ENCODE measurements at places on chromosomes 13 and 19.

- DNase-seq = peak; percentile 25
Observed at GRCh38 chr19:23817519-23817918, 58.8 kb upstream of the ZNF681 start.

- DNase-seq = no peak
Observed at GRCh38 chr13:109389892-109390345, 396.5 kb downstream of the IRS2 start.

DNA sequence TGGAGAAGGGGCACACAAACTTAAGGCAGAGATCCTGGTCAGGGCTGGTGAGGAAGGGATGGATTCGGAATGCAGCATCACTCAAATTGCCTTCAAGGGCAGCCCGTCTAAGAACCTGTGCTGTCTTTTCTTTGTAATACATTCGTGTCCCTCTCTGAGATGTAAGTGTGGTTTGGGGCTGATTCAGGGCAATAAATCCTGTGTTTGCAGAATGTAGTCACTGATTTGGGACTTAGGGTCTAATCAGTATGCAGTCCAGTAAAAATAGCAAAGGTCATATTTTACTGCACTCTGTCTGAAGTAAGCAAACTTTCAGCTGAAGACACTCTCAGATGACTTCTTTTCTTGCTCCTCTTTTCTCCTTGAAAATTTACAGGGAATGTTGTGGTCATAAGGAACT lies 93.8 kb upstream of the C1QTNF9B start:
- DNase-seq = no peak

DNA sequence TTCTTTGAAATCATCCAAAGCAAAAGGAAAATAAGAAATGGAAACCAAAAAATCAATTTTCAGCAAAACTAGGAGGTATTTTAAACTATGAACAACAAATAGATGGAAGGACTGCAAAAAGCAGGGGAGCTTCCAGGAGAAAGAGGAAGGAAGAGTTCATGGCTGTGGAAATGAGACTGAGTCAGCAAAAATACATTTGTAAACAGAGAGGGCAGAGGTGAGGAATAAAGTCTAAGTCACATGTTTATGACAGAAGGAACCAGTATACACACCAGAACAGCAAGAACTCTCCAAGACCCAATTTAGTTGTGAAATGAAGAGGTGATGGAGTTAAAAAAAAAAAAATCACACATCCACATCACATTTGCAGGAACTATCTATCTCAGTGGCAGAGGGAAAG lies 69.6 kb downstream of the RNASEH2B start:
- no peak for DNase-seq

GRCh38 chr13:73467125-73467524 lies 408.3 kb downstream of the KLF5 start:
- no peak for DNase-seq

DNA sequence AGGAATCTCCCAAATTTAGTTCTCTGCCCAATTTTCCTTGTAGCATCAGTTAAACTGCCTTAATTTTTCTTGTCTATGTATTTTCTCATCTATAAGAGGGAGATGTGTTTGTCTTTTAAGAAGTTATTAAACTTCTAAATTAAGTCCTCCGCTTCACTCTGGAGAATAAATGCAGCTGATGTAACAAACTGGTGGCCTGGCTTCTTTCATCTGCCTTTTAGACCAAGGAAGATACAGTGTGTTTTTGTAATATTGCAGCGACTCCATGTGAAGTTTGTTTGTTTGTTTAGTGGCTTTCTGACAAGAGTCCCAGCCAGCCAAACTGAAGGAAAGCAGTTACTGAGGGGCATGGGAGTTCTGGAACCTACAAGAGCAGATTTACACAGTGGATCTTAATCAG lies 56.4 kb downstream of the KLF12 start:
- DNase-seq = no peak

- DNase-seq = no peak
Observed at GRCh38 chr13:35496006-35496405, 19.5 kb upstream of the MAB21L1 start.

- DNase-seq = peak; percentile 83
Observed at GRCh38 chr19:17496337-17496997, 15.0 kb upstream of the PGLS start.

- no peak for DNase-seq
Observed at GRCh38 chr13:40124633-40125015, 469.2 kb downstream of the COG6 start.

- no peak for DNase-seq
Observed at GRCh38 chr13:19794631-19795030, 11.9 kb upstream of the PSPC1 start.

GRCh38 chr19:13215572-13216380 lies 65.6 kb downstream of the IER2 start:
- no peak for DNase-seq

- no peak for DNase-seq
Observed at GRCh38 chr13:110336681-110337080, 29.6 kb downstream of the COL4A2 start.

GRCh38 chr13:39563470-39563735 lies 39.6 kb downstream of the LHFPL6 start:
- DNase-seq = no peak

- peak; percentile 3 for DNase-seq
Observed at GRCh38 chr13:74132152-74132775, 1.9 kb downstream of the KLF12 start.

- no peak for DNase-seq
Observed at GRCh38 chr13:106230450-106230849, 305.0 kb downstream of the EFNB2 start.

GRCh38 chr19:51703575-51704515 lies 10.7 kb downstream of the SPACA6 start:
- peak; percentile 97 for DNase-seq

DNA sequence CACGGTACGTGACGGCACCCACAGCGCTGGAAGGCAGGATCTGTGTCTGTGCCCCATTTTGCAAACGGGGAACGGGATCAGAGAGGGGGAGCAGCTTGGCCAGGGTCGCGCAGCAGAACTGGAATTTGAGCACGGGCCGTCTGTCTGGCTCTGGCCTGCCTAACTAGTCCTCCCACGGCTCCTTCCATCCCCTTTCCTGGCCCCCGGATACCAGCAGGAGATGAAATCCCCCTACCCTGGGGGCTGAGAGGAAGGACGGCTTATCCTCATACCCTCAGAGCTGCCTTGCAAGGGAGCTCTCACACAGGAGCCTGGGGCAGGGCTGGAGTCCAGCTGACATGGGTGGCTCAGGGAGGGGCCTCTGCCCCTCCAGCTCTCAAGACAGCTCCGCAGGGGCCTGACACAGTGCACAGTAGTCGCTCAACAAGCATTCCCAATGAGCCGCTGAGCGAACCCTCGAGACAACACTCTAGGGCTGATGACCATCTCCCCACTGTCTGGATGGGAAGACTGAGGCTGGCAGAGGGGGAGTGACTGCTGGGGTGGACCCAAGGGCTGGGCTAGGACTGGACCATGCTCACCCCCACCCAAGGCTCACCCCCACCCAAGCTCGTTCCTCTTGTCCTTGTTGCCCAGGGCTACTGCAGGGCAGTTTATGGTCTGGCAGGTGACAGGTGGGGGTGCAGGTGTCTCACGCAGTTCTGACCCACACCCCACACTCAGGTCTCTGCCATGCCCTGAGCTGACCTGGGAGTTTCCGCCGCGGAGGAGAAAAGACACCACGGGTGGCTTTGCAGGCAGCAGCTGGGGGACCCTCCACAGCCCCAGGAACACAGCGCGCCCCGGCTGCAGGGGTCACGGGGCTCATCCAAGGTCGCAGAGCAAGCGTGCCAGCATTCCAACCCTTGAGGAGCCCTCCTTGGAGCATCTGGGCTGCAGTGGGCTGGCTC lies 4.0 kb downstream of the ZBTB7A start:
- DNase-seq = no peak

DNA sequence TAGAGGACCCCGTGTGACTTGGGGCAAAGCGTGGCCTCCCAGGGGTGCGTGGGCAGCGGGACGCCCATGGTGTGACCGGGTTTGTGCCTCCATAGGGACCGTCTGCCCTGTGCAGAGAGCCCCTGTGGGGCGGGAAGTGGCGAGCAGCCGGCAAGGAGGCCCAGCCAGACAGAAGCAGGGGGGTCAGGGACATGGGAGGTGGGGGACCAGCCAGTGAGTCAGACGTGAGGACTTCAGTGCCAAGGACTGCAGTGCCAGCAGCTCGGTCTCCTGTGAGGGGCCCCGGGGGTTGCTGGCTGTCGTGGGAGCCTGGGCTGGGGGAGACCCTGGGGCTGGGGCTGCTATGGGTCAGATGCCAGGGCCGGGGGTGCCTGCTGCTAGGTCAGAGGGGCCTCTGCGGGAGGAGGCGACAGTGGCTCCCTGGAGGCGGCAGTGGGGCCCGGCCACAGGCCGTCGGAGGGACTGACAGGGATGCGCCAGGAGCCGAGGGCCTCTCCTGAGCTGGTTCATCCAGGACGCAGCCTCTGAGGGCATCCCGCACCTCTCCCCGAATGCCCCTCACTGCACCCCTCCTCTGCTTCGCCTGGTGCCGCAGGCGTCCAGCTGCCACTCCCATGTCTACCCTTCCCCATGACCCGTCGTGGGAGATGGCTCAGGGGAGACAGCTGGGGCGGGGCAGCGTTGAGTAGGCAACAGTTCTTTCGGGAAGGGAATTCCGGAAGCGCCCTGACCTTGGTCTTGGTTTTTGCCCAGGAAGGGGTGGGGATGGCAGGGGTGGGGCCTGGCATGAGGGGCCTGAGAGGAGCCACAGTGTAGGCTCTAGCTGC lies 80.0 kb downstream of the KDM4B start:
- no peak for DNase-seq

DNA sequence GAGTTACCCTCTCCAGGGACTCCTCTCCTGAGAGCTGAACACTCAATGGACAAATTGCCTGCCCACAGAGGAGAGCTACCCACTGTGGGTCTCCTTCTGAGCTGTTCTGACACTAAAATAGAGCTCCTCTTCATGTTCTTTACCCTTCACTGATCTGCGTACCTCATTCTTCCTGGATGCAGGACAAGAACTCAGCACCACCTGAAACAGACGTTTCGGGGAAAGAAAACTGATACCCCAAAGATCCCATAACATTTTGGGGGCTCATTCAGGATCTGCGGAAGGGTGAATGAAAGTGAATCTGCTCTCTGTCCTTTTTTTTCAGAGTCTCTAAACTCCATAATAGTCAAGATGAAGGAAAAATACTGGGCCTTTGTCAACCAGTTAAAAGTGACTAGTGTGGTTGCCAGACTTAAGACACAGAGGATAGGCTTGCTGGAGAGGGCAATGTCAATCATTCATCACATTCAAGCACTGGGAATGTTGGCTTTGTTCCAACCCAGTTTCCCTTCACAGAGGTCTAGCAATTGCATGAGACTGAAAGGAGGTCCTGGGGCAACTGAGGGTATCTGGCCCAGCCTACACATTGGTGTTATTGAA lies 136.7 kb upstream of the SLITRK6 start:
- no peak for DNase-seq

GRCh38 chr13:30410705-30411125 lies 11.6 kb upstream of the UBE2L5 start:
- DNase-seq = no peak

DNA sequence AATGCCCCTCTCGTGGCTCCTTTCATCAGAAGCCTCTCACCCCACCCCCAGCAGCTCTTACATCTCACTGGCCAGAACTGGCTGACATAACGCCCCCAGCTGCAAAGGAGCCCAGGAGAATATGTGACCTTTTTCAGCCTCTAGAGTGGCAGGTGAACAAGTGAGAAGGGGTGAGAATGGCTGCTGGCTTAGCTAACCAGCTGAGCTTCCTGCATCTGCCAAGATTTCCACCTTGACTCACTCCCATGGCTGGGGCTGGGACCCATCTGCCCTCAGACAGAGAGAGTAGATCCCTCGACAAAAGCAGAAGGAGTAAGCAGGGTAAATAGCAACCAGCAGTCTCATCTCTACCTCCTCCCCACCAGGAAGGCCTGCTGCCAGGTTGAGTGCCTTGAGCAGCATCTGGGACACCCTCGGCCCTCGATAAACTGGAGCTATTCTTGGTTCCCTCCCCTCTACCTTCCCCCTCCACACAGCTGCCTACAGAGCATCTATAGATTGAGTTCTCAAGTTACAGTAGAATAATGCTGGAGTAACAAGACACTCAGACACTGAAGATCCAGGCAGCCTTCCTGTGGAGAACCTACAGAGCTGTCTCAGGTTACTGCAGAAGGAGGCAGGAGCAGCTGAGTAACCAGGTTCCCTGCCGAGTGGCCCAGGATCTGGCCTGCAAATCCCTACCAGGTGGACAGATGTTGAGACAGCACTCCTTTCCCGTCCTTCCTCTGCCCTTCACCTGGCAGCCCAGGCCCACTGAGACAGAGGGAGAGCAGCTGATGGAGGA lies 15.5 kb downstream of the KASH5 start:
- DNase-seq = peak; percentile 90

GRCh38 chr13:42532561-42533335 lies 41.2 kb upstream of the TNFSF11 start:
- DNase-seq = no peak

- no peak for DNase-seq
Observed at GRCh38 chr13:99067159-99067985, 89.5 kb upstream of the DOCK9 start.

- DNase-seq = no peak
Observed at GRCh38 chr19:30806311-30806710, 434.1 kb downstream of the ZNF536 start.

DNA sequence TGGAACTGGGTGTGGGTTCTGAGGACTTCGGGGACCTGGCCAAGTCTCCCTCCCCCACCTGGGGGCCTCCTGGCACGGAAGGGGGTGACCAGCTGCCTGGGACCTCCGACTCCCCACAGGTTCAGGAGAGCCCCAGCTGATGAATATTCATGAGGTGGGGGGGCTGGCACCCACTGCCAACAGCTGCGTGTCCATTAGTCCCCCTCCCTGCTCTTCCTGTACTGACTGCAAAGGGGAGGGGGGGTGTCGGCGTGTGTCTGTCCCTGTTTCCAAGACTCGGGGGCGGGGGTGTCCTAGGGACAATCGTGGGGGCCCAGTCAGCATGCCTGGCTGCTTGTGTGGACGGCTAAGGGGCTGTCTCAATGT lies 10.6 kb upstream of the NFIX start:
- no peak for DNase-seq

DNA sequence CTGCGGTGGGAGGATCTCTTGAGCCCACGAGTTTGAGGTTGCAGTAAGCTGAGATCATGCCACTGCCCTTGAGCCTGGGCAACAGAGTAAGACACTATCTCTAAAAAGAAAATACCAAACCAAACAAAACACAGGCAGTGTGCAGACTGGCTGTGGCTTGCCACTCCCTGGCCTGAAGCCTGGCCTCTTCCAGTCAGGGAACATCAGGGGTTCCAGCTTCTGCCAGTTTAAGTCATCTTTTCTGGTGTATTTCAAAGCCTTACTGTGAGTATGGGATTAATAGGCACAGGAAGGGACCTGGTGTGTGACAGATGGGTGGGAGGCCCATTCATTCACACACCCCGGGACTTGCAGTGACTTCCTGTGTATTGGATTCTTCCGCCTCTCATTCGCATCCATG lies 27.0 kb upstream of the F2RL3 start:
- no peak for DNase-seq

- no peak for DNase-seq
Observed at GRCh38 chr13:99555149-99555548, 53.9 kb downstream of the TM9SF2 start.

- DNase-seq = no peak
Observed at GRCh38 chr19:39934584-39935363, at the start of gene FCGBP. TSS of gene FCGBP (minus strand) at chr19:39934634.

GRCh38 chr13:40943073-40943472 lies 76.0 kb downstream of the ELF1 start:
- DNase-seq = no peak

GRCh38 chr19:8129061-8129618 lies 20.3 kb downstream of the FBN3 start:
- no peak for DNase-seq

Data from neural progenitor cell (in vitro differentiated cells).